ENCODE measurements at places on chromosomes 3 and 15.

DNA sequence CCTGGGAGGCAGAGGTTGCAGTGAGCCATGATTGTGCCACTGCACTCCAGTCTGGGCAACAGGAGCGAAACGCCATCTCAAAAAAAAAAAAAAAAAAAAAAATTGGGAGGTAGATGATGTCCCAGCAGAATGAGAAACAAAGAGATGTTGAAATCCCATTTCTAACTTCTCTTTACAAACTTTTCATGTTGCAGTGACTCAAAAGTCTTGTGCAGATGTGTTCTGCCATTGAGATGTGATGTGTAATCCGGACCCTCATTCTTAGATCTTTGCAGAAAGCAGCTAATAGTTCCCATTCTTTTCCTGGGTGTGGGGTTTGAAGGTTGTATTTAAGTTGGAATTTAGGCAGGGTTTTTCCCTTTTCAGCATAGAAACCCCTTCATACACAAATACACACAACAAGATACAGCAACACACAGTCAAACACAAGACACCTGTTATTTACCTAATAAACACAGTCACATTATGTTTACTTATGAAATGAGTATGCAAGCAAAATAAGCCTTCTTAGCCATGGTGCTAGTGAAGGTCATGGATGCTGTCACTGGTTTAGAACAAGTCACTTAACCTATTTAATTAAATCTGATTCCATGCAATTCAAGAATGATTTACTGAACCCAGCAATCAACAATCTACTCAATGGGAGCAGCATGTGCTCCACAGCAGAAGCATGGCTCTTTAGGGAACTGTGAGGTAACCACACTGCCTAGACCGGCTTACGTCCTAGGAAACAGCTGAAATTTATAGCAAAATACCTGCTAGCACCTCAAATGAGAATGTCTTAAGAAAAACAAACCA lies 14.9 kb downstream of the SIAH2 start:
- DNase-seq: no peak

- DNase-seq: no peak
Measured at GRCh38 chr15:77709135-77709886, 76.6 kb upstream of the LINGO1 start.

DNA sequence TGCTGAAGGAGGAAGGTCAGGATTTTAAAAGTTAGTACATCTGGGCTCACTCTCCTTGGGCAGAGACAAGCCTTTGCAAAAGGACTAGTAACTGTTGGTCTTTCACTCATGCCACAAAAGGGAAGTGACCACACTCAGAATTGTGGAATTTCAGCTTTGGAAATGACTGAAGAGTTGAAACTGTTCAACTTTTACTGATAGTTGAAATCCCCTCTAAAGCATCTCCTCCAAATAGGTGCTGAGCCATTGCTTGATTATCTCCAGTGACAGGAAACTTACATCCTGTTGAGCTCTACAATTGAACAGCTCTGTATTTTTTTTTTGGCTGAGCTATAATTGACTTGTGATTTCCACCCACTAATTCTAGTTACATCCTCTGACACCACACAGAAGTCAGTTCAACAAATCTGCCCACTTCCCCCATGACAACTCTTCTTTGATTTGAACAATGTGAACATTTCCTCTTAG lies 254.8 kb upstream of the TPRG1 start:
- DNase-seq: no peak

GRCh38 chr15:37094915-37095711 lies 5.2 kb downstream of the MEIS2 start:
- no peak for DNase-seq

DNA sequence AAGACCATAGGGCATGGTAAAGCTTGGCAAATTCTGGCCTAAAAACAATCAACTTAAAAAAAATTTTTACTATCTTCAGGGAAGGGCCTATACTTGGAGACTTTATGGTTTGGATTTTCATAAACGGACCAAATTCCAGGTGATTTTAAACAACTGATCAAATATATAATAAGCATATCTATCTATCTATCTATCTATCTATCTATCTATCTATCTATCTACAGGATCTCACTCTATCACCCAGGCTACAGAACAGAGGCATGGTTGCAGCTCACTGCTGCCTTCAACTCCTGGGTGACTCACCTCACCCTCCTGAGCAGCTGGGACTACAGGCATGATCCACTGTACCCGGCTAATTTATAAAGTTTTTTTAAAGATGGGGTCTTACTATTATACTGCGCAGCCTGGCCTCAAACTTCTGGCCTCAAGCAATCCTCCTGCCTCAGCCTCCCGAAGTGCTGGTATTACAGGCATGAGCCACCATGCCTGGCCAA lies 6.7 kb downstream of the SPPL2A start:
- no peak for DNase-seq

DNA sequence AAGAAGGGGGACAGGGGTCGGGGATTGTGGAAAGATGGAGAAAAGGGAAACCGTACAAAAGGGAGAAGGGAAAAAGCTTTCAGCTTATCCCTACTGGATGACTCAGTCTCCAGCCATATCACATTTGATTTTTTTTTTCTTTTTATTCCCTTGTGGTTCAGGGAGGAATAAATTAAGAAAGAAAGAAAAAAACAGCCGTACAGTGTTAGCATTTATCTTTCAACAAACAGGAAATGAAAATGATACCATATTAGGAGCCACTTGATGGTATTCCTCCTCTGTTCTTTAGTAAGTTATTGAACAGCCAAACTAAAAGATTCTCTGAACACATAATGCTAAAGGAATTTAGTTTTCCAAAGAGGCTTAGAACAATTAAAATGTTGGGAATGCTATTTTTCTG lies 594.4 kb downstream of the FOXP1 start:
- DNase-seq: no peak

DNA sequence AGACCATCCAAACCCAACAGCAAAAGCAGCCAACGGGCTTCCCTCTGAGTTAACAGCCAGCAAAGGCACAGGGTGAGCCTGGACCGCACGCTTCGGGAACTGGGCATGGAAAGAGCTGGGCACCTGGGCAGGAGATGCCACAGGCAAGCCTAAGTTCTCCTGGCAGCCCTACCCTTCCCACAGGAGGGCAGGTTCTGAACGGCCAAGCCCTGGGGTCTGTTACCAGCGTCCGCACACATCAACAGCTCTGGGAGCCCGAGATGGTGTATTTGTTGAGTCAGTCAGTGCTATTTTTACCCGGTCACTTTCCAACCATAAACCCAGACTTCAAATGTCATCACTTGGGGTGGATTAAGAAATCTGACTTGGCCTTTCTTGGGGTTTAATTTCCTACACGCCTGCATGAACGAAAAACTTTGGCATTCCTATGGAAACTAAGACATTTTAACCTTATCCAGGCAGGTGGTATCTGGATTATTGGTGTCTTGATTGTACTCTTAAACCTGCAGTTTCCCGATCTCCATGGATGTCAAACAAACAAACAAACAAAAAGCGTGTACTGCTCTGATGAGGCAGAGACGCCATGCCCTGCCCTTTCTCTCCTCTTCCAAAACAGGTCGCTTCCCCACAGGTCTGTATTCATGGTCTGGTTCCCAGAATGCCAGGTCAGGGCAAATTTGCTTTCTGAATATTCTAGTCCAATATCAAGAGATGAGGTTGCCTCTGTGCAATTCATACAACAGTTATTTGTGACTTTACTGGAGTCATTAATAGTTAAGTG lies 99.7 kb downstream of the XXYLT1 start:
- DNase-seq: no peak

- DNase-seq: no peak
Measured at GRCh38 chr3:3125977-3126376, 763 bp upstream of the TRNT1 start.

All from CD4-positive, alpha-beta T cell treated with Interleukin-17A for 4 hours (primary cell).